ENCODE measurements at places on chromosomes 13 and 19.
A peak's percentile ranks its signal among the peaks of the same experiment; 100 is the strongest.

DNA sequence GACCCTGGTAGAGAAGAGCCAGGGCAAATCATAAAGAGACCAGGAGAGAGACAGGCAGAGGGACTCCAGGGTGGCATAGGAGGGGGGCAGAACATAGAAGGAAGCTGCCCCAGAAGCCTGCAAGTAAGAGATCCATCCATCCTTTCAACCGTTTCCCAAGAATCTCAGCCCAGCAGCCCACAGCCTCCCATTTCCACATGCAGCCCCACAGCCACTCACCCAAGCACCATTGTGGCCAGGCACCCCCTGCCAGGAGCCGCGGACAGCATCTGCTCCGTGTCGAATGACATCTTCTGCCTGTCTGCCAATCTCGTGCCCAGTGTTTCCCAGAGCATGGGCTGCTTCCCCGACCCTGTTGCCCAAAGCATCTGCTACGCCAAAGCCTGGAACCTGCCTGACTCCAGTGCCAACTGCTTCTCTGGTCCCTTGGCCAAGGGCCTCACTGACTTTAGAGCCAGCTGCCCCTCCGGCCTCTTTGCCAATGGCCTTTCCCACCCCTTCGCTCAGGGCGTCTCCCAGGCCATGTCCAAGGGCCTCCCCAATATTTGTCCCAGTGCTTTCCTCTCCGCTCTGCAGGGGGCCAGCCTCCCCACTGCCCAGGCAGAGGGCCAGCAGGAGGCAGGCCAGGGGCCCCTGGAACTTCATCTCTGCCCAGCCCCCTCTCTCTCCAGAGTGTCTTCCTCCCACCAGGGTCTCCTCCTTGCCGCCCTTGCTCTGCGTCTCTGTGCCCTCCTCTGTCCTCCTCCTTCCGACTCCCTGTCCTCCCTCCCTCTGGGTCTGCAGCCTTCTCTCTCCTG is 420 bp downstream of the DMKN start:
- no peak for DNase-seq

GRCh38 chr13:22112956-22113745 is 442.3 kb downstream of the FGF9 start:
- DNase-seq: no peak

DNA sequence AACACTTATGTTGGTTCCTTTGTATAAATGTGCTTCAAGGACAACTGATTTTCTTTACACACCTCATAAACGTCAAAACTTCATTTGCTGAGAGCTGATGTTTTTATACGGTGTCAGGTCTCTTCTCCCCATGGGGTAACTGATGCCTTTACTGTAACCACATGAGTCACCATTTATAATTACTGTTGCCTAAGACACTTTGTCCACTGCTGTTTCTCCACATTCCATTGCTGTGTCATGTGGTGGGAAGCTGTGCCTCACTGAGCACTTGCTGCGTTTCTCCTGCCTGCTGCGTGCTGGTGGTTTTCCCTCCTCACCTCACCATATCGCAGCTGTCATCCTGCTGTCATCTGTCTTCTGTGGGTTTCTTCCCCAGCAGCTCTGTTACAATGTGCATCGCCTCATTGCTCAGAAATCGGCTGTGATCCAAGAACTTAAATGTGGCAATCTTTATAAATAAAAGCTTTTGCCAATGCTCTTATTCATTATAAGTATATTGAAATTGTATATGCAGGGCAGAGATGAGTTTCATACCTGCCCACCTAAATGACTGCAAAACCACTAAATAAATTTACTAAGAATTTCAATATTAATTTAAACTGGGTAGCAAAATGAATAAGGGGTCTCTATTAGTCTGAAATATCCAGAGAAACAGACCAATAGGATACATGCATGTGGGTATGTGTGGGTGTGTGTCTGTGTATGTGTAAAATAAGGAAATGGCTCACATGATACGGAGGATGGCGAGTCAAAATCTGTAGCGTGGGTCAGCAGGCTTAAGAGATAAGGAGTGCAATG is 547.0 kb upstream of the SLITRK5 start:
- peak; percentile 74 for DNase-seq

DNA sequence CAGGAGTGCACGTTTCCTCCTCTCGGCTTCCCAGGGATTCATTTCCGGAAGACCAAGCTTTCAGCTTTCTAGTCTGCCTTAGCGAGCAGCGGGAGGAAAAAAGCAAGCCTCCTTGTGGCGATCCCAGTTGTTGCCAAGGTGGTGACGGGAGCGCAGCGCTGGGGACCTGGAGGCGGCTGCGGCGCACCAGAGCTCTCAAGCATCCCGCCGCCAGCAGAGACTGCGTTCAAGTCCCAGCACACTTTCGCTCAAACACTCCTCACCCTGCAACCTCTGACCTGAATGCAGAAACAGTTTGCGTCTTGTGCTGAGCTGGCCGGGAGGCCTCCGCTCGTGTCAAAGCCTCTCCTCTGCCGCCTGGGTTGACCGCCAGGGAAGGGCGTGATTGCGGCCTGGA is 4.9 kb downstream of the GSX1 start:
- no peak for DNase-seq

- DNase-seq: peak; percentile 58
Measured at GRCh38 chr19:4814625-4815425, 16.7 kb downstream of the TICAM1 start.

- no peak for DNase-seq
Measured at GRCh38 chr19:47626238-47626637, 17.3 kb downstream of the BICRA start.

- DNase-seq: peak; percentile 17
Measured at GRCh38 chr13:32938907-32939306, 77.3 kb upstream of the KL start.

GRCh38 chr19:13461536-13461935 is 44.7 kb downstream of the CACNA1A start:
- no peak for DNase-seq

DNA sequence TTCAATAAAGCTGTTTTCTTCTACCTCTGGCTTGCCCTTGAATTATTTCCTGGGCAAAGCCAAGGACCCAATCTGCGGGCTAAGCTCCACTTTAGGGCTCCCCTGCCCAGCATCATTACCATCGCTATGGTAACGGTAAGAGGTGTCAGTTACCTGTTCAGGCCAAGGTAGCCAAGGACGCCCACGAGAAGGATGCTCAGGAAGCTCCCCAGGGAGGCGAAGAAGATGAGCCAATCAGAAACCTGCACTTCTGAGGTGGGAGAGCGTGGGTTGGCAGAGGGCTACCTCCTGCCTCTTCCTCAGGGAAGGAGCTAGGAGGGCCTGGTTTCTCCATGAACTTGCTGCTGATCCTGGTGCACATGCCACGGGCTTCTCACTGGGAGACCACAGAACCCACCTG is 24.7 kb downstream of the IL12RB1 start:
- no peak for DNase-seq

DNA sequence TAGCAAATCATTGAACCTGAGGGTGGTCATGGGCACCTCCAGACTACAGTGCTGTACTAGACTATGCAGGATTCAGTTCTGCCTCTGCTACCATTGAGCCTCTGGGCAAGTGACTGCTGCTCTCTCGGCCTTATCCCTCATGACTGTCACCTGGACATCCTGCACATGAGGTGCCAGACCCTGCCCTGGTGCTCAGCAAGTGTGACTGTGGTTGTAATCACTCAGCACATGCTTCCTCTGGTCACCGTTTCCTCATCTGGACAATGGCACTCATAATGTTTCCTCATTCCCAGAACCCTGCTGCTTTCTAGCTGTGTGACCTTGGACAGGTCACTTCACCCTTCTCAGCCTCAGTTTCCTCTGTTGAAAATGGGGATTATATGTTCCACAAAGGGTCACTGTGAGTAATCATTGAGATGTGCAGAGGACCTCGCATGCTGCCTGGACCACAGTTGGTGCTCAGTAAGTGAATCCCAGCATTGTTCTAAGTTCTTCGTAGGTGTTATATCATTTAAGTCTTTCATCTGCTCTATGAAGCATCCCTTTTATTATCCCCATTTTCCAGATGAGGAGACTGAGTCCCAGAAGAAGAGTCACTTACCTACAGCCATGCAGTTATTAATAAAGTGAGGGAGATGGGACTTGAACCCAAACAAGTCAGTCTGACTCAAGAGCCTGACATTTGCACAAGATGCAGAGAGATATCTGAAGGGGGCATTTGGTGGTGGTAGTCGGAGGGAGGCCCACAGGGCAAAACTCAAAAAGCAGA is 3.2 kb downstream of the SYT3 start:
- no peak for DNase-seq

GRCh38 chr19:45423589-45424190 is at the start of gene ERCC1:
Gene ERCC1 (minus strand): TSS chr19:45423917. CDS start chr19:45423374, 543 bp downstream.
- peak; percentile 67 for DNase-seq

GRCh38 chr19:52786078-52786463 is 520 bp downstream of the ZNF600 start:
- no peak for DNase-seq

GRCh38 chr19:52592301-52592700 is 22.2 kb downstream of the ZNF701 start:
- no peak for DNase-seq

- DNase-seq: peak; percentile 95
Measured at GRCh38 chr19:17107546-17108452, 32.2 kb downstream of the MYO9B start.

DNA sequence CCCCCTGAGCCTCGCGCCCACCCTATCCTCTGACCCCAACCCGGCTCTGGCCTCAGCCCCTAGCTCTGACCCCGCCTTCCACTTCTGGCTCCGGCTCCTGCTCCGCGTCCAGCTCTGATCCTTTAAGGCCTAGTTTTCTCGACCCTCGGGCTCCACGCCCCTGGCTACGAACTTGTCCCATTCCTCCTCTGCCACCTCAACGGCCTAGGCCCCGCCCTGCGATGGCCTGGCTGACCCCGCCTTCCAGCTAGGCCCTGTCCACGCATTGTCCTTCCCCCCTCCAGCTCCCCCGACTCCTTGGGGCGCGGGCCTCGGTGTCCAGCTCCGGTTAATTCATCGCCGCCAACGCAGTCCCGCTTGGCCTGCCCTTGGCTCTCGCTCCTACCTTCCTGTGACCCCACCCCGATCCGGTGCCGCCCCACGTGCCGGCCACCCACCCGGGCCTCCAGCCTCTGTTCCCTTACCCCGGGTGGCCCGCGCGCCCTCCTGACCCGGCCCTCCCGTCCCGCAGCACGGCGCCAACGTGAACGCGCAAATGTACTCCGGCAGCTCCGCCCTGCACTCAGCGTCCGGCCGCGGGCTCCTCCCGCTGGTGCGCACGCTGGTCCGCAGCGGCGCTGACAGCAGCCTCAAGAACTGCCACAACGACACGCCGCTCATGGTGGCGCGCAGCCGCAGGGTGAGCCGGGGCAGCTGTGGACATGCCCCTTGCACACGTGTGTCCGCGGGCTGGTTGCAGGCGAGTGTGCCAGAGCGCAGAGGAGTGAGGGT is 9.4 kb downstream of the BCL3 start:
- DNase-seq: no peak

- no peak for DNase-seq
Measured at GRCh38 chr19:51159656-51160055, 17.6 kb downstream of the SIGLEC7 start.

DNA sequence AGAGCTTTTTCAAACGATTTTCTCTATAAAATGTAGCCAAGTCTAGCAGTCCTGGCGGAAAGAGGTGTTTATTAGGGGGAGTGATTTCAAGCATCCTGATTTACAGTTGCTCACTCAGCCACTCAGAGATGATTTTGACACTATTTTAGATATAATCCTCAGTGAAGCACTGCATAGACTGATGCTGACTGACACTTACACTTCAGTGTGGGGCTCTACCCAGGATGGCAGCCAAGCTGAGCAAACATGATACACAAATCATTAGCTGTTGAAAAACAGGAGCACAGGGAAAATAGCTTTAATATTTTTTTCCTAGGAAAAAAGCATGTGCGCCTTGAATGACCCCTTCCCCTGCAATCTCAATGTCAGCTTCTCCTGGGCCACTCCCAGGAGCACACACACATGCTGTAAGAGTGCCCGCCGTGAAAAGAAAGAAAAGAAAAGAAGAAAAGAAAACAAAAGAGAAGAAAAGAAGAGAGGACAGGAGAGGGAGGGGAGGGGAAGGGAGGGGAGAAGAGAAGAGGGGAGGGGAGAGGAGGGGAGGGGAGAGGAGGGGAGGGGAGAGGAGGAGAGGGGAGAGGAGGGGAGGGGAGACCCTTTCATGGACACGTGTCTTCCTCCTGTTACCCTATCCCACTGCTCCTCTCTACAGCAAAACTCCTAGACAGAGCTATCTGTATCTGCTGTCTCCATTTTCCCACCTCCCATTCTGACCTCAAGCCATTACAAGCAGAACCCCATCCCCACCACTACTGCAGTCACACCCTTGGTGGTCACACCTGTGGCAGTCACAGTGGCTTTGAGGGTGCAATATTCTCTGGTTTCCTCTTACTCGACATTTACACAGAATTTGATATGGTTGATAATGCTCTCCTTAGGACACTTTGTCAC is 36.4 kb downstream of the RCBTB2 start:
- no peak for DNase-seq

GRCh38 chr13:24606486-24607170 is 73.6 kb upstream of the ATP12A start:
- no peak for DNase-seq

- DNase-seq: no peak
Measured at GRCh38 chr19:4326837-4327251, 11.8 kb downstream of the STAP2 start.

DNA sequence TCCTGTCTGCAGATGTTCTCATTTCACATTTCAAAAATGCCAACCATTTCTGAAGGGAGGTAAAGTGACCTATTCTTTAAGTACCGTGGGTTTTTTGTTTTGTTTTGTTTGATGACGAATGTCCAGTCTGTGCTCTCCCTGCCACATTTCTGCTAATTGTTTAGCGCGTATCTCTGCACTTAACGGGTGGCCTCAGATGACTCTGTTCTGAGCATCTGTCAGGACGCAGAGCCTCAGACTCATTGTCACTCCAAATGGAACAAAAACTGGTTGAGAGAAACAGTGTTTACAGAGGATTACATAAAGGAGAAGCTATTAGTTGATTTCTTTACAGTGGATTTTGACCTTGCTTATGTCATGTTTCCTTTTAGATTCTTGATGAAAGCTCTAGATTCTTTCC is 23.7 kb downstream of the TPP2 start:
- no peak for DNase-seq

GRCh38 chr13:30926781-30927180 is 5.7 kb upstream of the TEX26 start:
- no peak for DNase-seq

DNA sequence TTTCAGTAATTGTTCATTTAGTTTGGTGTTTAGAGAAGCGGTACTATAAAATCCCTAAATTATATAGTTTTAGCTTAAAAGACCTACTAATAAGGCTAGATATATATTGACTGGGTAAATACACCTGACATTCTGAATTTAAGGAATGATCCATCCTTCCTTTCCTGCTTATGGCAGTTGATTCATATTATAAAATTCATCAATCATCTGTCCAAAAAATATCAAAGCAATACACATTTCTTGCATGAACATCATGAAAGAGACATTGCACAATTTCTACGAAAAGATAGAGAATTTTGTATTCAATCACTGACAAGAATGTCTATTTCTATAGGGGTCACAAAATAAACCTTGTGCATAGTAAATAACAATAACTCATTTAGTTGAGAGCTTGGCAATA is 514.9 kb downstream of the SLITRK6 start:
- no peak for DNase-seq

DNA sequence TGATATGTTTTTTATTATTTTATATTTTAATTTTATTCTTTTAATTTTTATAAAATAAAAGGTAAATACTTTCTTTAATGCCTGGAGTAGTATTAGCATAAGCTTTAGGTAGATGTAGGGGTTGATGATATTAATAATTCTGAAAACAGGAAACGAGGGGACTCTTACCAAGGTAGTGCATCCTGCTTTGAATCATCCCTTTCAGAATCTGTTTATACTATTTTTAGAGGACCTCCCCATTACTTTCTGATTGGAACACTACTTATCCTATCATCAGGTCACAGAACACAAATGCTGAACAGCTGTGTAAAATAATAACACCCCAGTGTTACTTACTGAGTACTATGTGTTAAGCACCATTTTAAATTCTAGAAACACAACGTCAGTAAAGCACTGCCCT is 27.3 kb downstream of the COG6 start:
- no peak for DNase-seq

Data from AG09309 (cell line).